CD4-positive, alpha-beta memory T cell (primary cell): ENCODE measurements at places on chromosomes 7 and 10.

DNA sequence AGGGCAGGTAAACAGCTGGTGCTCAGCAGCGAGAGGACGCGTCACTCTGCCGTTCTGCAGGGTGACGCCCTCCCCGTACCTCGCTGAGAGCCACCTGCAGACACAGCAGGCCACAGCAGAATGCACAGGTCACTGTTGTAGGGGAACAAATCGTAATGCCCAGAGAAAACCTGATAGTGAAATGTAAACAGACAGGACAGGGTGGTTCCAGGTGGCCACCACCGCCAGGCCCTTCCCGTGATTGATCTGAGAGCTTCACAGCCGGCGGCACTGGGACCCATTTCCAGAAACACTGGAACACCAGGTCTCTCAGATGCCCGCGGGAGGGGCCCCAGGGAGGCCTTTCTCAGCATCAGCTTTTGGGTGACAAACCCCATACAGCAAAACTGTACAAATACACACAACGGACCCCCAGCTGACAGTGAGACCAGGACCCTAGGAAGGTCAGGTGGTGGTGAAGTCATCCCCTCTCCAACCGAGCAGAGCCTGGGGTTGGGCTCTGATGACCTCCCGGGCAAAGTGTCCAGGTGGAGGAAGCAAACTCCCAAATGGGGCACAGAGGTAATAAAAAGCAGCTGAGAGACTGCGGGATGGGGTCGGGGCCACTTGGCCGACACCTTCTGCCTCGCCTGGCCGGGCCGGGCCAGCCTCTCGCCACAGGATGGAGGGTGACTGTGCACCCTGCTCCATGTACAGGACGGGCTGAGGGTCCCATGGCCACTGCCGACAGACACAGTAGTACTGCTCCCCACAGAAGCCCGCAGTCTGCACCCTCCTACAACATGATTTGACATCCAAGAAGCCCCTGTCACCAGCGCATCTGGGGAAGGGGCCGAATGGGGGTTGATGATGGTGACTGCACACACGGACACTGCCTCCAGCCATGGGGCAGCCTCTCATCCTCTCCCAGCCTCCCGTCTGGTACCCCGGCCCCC is 4.6 kb downstream of the BHLHA15 start:
- H3K27ac ChIP-seq = no peak overlapping the region
- H3K4me3 ChIP-seq = no peak overlapping the region
- peaks cover 4% of the 10 kb centered on the region for H3K4me1 ChIP-seq
- H3K27me3 ChIP-seq = no peaks in the 10 kb centered on the region

DNA sequence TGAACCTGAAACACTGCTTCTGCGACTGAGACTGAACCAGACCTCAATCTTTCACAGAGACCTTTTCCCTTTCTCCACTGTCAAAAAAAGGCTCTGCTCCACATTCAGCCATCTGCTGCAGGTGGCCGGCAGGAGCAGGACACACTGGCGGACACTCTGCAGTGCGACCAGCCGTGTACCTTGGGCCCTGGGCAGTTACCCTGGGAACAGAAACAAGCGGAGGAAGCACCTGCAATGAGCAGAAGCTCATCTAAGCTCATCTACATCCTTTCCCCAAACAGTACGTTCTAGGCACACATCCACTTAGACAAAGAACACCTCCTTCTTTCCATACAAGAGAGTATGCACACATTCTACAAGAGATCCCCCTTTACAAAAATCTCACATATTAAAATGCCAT is 22.8 kb downstream of the VOPP1 start:
- no peaks in the 10 kb centered on the region for H3K36me3 ChIP-seq
- no peaks in the 10 kb centered on the region for H3K27me3 ChIP-seq
- no peak overlapping the region for H3K27ac ChIP-seq
- peaks cover 89% of the 10 kb centered on the region for H3K4me1 ChIP-seq
- no peak for DNase-seq
- H3K4me3 ChIP-seq = no peak overlapping the region

GRCh38 chr10:86946213-86947155 is 10.9 kb downstream of the MMRN2 start:
- H3K4me3 ChIP-seq = no peak overlapping the region
- H3K27ac ChIP-seq = no peak overlapping the region
- peaks cover 17% of the 10 kb centered on the region for H3K4me1 ChIP-seq
- DNase-seq = no peak

DNA sequence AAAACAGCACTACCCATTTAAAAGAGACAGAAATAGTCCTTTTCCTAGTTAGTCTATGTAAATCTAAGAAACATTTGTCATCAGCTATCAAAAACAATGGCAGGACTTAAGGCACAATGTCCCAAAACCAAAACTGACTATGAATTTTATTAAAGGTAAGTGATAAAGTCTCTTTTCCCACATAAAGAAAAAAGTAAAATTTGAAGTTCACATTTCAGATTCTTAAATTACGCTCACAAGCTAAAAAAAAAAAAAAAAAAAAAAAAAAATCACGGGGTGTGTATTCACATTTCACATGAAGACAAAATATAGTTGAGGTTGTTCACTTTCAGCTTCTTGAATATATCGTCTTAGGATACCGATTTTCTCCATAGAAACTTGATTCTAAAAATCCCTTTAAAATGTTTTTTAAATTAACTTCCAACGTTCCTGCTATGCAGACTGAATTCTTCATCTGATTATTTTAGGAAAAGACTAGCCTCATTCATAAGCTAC is 1.6 kb downstream of the P4HA1 start:
- H3K4me3 ChIP-seq = peak overlapping the region; percentile 95
- DNase-seq = no peak
- H3K27me3 ChIP-seq = no peaks in the 10 kb centered on the region

GRCh38 chr7:97120713-97121457 is 3.4 kb downstream of the SDHAF3 start:
- DNase-seq = no peak
- H3K4me3 ChIP-seq = no peak overlapping the region
- H3K4me1 ChIP-seq = peaks cover 23% of the 10 kb centered on the region
- no peaks in the 10 kb centered on the region for H3K27me3 ChIP-seq

- no peaks in the 10 kb centered on the region for H3K4me1 ChIP-seq
- DNase-seq = no peak
- no peaks in the 10 kb centered on the region for H3K27me3 ChIP-seq
- no peak overlapping the region for H3K4me3 ChIP-seq
- H3K36me3 ChIP-seq = no peaks in the 10 kb centered on the region
These were observed 316.4 kb downstream of the PTEN start for GRCh38 chr10:88179831-88180230.

DNA sequence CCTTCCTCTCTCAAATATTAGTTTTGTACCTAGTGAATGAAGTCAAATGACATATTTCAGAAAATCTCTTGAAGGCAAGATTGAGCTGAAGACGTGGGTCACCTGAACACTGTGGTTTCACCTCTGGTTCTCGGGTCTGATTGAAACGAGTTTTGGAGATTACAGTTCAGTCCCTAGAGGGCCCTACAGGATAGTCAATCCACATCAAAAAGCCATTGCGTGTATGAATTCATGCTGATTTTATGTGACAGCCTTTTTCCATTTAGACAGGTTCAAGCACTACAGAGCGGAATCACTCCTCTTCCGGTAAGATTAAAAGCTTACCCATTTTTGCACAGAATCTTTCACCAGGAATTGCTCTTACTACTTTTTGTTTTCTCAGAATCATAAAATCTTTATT is 62.2 kb downstream of the VIM start:
- no peaks in the 10 kb centered on the region for H3K4me1 ChIP-seq
- no peak overlapping the region for H3K27ac ChIP-seq
- H3K36me3 ChIP-seq = no peaks in the 10 kb centered on the region

DNA sequence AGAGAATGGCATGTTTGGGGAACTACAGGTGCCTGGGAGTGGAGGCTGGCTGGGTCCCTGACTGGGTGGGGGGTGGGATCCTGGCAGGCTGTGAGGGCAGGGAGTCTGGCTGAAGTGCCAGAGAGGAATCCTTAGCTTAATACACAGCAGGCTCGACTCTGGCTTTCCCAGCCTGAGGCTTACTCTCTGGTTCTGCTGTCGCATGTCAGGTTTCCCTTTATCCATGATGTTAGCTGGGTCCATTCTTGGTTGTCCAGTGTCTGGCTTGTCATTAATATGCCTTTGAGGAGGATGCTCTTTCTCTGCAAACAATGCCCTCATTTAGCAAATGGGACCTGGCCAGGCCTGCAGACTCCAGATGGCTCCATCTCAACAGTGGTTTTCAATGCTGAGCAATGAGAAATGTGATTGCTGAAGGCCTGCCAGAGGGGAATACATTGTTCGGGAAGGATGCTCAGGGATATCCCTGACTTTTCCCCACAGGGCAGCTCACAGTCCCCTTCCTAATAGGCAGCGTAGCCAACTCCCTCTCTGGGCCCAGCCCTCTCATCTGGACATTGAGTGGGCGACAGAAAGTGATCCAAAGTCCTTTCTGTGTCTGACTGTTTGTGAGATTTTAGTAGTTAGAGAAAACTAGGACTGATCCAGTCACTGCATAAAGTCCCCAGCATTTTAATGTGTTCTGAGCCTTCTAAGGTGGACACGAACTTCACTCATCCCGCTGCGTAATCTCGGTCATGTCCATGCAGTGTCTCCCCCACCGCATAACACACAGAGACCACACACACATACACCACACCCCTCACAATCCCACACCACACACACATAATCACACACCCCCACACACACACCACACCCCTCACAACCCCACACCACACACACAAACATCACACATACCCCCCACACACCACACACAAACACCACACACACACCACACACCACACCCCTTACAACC is 124.9 kb downstream of the ANLN start:
- H3K36me3 ChIP-seq = no peaks in the 10 kb centered on the region
- no peak overlapping the region for H3K4me3 ChIP-seq
- no peaks in the 10 kb centered on the region for H3K27me3 ChIP-seq
- H3K4me1 ChIP-seq = no peaks in the 10 kb centered on the region

DNA sequence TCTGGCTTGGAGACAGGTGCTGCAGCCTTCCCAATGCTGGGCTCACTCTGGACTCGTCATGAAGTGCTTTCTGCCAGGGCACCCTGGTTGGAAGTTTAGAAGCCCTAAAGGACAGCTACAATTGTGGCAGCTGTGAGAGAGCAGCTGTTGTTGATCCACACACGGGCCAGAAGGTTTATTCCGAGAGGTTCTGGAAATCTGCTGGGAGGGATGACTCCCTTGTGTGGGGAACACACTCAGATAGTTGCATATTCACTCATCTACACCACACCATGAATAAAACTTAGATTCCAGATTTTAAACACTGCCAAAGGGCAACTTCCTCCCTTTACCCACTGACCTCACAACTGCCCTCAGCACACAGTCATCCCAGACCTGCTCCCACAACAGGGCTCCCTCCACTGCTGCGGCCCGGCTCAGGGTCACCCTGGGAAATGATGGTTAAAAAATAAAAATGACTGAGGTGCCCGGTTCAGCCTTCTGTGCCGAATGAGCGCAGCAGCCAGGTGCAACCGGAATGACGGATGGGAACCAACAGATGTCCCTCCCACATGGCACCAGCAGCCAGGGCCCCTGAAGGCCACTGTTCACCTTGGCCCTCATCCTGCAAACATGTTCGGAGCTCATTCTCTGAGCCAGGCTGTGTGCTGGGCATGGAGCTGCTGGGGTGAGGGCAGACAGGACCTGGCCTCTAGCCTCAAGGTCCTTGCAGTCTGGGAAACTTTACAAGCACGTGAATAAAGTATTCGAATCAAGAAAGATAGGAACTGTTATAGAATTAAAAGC is 40.2 kb downstream of the ASB13 start:
- H3K4me3 ChIP-seq = no peak overlapping the region
- no peaks in the 10 kb centered on the region for H3K36me3 ChIP-seq
- no peaks in the 10 kb centered on the region for H3K27me3 ChIP-seq
- H3K4me1 ChIP-seq = peaks cover 11% of the 10 kb centered on the region

GRCh38 chr10:45080331-45080730 is 79.6 kb downstream of the ZNF22 start:
- no peaks in the 10 kb centered on the region for H3K36me3 ChIP-seq
- no peaks in the 10 kb centered on the region for H3K4me1 ChIP-seq
- DNase-seq = no peak
- H3K27me3 ChIP-seq = no peaks in the 10 kb centered on the region
- no peak overlapping the region for H3K4me3 ChIP-seq

DNA sequence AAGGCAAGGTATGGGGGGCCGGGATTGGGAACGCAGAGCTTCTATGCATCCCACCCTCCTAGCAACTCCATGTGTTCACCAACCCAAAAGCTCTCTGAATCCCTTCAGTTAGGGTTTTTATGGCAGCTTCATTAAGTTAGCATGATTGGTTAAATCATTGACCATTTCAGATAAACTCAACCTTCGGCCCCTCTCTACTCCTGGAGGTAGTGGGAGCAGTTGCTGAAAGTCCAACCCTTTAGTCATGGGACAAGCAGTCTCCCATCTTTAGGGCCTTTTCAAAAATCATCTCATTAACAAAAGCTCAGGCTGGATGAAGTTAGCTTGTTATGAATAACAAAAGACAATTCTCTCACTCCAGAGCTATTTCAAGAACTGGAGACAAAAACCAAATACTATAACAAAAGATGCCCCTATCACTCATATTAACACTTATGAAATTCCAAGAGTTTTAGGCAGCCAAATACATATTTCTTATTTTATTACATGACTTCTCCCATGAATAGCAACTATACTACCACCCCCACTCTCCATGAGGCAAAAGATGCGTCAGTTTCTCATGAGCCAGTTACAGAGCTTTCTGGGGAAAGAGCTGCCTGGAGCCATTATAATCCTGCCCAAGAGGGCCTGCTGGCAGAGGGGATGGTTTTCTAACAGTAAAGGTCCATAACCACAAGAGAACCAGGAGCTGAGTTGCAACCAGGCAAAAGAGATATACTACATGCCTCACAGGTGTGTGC is 44.6 kb downstream of the SLC16A12 start:
- H3K27ac ChIP-seq = no peak overlapping the region
- H3K27me3 ChIP-seq = no peaks in the 10 kb centered on the region
- no peak for DNase-seq
- H3K36me3 ChIP-seq = no peaks in the 10 kb centered on the region
- H3K4me3 ChIP-seq = no peak overlapping the region

DNA sequence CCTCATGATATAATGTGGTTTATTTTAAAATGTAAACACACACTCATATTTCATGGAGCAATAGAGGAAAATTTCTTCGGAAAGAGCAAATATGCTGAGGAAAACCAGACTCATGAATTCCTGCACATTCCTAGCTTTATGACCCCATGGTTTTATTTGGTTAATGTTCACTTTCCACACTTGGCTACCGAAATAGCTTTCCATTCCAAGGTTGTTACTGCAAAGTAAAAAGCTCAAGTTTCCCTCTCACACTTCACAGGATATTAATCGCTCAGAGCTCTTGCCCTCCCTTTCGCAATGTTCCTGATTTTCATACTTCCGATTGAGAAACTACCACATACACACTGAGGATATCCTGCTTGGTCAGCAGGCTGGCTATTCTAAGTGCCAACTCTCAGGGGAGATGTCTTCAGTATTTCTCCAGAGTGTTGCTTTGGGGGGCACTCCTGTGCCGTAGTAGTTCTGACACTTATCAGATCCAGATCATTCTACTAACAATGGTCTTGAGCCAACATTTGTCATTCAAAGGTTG is 77.5 kb upstream of the STEAP1B start:
- no peak overlapping the region for H3K27ac ChIP-seq
- DNase-seq = no peak
- no peaks in the 10 kb centered on the region for H3K36me3 ChIP-seq
- no peaks in the 10 kb centered on the region for H3K27me3 ChIP-seq
- H3K4me3 ChIP-seq = no peak overlapping the region

GRCh38 chr7:127847641-127848040 is 183.6 kb downstream of the LRRC4 start:
- H3K4me3 ChIP-seq = no peak overlapping the region
- no peaks in the 10 kb centered on the region for H3K4me1 ChIP-seq
- no peaks in the 10 kb centered on the region for H3K27me3 ChIP-seq
- no peak for DNase-seq
- no peaks in the 10 kb centered on the region for H3K36me3 ChIP-seq
